ENCODE measurements at places on chromosomes 1 and 21. TPM values are rescaled to one million over a fixed set of nuclear protein-coding genes. Genes with fewer than 3 reads are reported as not detected.

DNA sequence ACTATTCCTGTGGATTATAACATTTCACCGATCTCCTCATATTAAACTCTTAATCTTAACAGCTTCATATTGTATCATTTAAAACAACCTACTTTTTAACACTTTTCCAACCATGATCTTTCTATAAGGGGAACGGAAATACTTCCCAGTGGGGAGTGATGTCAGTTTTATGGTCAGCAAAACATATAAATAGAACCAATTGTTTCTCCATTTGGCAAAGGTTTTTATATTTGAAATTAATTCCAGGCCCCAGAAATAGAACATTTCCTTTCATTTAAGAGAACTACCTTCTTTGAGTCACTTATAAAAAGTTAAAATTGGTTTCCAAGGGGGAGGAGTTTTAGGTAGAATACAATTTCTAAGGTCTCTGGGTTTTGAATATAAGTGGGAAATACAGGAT lies 189.6 kb downstream of the TGFBR3 start:
- peaks cover 11% of the 10 kb centered on the region for H3K4me1 ChIP-seq
- no peak overlapping the region for H3K27ac ChIP-seq
- no peak for DNase-seq
- no peaks in the 10 kb centered on the region for H3K27me3 ChIP-seq
- no peaks in the 10 kb centered on the region for H3K36me3 ChIP-seq

- no peak overlapping the region for H3K4me3 ChIP-seq
- DNase-seq, result no peak
- H3K4me1 ChIP-seq, result no peaks in the 10 kb centered on the region
These were observed 57.8 kb downstream of the EPB41 start for GRCh38 chr1:28971980-28972771.

- no peak for DNase-seq
- peaks cover 14% of the 10 kb centered on the region for H3K4me1 ChIP-seq
- H3K27ac ChIP-seq, result peak overlapping the region; percentile 84
- no peaks in the 10 kb centered on the region for H3K27me3 ChIP-seq
- no peaks in the 10 kb centered on the region for H3K36me3 ChIP-seq
These were observed 3.6 kb upstream of the CAPN2 start for GRCh38 chr1:223708651-223709268.

DNA sequence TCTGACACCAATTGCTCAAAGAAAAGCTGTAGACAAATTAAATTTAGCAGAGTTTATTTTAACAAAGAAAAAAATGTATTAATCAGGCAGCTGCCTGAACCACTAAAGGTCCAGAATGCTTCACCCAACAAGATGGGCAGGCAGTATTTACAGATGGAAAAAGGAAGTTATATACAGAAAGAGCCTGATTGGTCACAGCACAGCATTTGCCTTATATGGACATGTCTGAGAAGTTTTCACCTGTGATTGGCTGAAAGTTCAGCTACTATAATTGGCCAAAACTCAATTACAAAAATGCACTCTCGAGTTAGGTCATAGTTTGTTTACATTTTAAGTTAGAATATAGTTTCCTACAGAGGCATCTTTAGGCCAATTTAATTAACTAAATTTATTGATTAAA lies 15.1 kb upstream of the FMO1 start:
- H3K27ac ChIP-seq, result no peak overlapping the region
- no peak for DNase-seq
- no peaks in the 10 kb centered on the region for H3K4me1 ChIP-seq
- H3K4me3 ChIP-seq, result no peak overlapping the region

DNA sequence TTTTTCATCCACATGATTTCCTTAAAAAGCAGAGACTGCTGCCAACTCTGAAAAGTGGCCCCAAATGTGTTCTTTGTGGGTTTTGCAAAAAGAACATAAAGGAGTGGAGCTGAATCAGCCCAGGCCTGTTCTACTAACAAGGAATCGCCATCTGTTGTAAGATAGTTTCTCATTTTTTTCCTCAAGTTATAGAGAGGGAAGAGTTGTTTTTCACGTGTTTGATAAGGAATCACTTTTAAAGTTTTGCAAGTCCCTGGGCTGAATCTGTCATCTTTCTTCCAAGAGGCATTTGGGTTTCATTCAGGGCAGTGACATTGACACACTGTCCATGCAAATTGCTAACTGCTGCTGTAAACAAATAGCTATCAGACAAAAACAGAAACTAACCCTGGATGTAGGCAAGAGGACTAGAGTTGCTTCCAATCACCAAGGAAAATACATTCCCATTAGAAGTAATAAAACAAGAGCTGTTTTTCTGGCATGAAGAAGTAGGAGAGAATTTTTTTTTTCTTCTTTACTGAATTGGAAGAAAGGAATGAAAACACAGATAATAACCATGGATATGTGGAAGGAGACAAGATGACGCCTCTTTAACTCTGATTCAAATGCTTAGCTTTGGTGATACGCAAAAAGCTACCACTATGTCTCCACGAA lies 58.8 kb upstream of the TBX15 start:
- no peaks in the 10 kb centered on the region for H3K36me3 ChIP-seq
- DNase-seq, result peak; percentile 63
- H3K4me1 ChIP-seq, result no peaks in the 10 kb centered on the region
- no peak overlapping the region for H3K4me3 ChIP-seq
- no peaks in the 10 kb centered on the region for H3K27me3 ChIP-seq
- H3K27ac ChIP-seq, result peak overlapping the region; percentile 62

DNA sequence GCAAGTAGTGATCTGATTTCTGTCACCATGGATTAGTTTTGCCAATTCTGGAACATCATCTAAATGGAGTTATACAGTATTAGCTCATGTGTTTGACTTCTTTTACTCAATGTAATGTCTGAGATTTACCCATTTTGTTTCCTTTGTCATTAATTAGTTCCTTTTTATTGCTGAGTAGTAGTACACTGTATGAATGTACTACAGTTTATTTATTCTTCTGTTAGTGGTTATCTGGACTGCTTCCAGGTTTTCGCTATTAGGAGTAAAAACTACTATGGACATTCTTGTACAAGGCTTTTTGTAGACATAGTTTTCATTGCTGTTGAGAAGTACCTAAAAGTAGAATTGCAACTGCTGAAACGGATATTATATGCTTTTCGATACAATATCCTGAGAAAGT lies 14.1 kb downstream of the SUCO start:
- H3K36me3 ChIP-seq, result no peaks in the 10 kb centered on the region
- H3K4me3 ChIP-seq, result no peak overlapping the region
- no peak overlapping the region for H3K27ac ChIP-seq

DNA sequence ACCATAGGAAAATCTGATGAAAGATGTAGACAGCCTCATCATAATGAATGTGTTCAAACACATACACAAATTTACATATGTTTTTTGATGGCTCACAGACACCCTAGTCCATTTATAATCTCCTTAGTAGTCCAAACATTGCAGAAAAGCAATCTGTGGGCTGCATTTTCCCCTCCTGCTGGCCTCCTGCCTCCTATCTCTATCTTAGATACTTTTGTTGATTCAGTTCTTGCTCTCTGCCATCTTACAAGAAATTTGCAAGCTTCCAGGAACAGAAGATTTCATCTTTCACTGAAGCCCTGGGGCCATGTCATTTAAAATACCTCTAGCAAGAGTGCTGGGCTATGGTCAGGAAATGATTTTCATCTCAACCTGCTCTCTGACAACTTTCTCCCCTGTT lies 50.6 kb downstream of the DUSP10 start:
- DNase-seq, result no peak
- H3K27me3 ChIP-seq, result no peaks in the 10 kb centered on the region
- H3K4me3 ChIP-seq, result no peak overlapping the region

The TDRD10 gene
- 5.0 TPM for total RNA-seq

DNA sequence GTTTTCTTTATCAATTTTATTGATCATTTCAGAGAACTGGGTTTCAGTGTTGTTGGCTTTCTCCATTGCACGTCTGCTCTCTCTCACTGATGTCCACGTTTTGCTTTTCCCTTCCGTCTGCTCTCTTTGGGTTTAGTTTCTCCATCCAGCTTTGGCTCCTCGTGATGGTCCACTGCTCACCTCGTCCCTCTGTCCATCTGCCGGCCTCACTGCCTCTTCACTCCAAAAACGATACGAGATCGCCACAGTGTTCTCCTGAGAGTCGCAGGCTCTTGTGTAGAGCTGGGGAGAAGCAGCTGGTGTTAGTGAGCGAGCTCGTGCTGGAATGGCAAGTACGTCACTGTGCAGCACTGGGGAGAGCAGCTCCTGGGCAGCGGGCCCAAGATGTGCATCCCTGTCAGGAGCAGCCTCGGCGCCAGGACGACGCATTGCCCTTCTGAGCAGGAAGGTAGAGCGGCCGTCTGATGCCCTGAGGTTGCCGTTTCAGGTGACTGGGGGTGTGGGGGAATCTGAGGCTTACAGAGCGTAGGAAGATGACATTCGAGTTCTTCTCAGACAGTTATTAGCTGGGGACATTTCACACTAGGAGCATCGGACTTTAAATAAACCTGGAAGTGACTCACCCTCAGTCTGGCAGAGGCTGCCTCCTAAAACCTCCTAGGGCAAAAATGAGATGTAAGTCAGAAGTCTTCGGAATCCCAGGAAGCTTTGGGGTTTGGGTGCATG lies 31.4 kb upstream of the PCBP3 start:
- H3K27me3 ChIP-seq, result peaks cover 78% of the 10 kb centered on the region
- peak; percentile 28 for DNase-seq
- no peaks in the 10 kb centered on the region for H3K36me3 ChIP-seq

The AMPD1 gene
- 0.79 TPM for total RNA-seq

The SLC9C2 gene
- total RNA-seq, result 0.47 TPM

DNA sequence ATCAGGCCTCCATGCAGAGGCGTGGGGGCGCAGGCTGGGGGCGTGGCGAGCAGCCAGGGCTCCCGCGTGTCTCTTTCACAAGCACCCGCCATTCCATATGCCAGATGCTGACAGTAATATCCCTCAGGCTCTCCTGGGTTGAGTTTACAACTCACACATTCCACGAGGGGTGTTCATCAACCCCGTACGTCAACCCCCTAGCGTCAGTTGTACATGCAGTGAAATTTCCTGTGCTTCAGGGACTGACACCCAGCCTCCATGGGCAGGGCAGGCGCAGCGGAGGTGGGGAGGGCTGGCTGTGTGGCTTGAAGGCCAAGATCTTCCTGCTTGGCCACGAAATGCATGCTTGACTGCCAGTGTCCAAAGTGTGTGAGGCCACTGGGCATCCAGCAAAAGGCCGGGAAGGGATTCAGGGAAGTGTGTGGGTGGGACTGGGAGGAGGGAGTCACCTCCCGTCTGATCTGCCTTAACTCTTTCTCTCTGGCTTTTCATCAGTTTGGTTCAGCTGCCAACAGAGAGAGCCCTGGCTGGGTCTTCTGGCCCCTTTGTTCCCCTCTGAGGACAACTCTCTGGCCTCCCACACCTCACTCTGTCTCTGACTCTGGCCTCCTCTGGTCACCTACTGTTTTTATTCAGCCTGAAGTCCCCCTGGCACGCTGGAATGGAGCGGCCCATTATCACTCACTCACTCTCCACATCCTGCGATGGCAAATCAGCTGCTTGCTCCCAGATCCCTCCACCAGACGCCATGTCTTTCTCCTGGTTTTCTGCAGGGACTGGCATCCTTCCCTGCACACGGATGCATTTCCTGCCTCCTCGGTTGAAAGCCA lies 33.8 kb downstream of the CLIC6 start:
- H3K4me1 ChIP-seq, result no peaks in the 10 kb centered on the region
- H3K27me3 ChIP-seq, result peaks cover 5% of the 10 kb centered on the region
- peak overlapping the region; percentile 18 for H3K27ac ChIP-seq
- H3K4me3 ChIP-seq, result no peak overlapping the region
- DNase-seq, result no peak

DNA sequence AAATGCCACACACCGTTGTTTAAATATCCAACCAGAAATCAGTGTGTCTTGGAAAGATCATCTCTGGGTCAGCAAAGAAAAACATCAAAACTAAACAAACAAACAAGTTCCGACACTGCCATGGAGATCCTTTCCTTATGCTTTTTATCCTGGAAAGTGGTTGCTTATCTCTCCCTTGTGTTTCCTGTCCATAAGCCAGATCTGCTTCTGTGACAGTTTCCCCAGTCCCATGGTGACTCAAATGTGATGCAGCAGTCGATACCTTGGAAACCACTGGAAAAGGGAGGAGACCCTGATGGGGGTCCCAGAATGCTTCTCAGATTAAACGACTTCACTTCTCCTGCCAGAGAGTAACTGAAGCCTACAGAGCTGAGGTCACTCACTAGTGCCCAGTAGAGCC lies 94.7 kb downstream of the DMRTA2 start:
- H3K27me3 ChIP-seq, result no peaks in the 10 kb centered on the region
- DNase-seq, result no peak
- no peaks in the 10 kb centered on the region for H3K36me3 ChIP-seq

The KRTAP19-5 gene
- not detected for total RNA-seq

DNA sequence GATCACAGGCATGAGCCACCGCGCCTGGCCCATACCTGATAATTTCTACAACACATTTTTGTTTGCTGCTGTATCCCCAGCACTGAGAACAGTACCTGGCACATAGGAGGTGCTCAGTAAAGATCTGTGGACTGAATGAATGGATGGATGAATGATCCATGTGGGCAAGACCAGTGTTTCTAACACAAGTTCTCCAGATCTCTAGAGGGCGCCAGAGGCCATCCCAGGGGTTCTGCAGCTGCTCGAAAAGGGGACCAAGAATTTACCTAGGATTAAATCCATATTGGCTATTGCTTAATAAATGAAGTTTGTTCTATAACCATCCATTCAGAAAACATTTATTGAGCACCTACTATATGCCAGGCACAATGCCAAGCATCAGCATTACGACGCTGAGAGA lies 167.7 kb downstream of the ACTL8 start:
- no peak overlapping the region for H3K27ac ChIP-seq
- H3K4me3 ChIP-seq, result no peak overlapping the region
- DNase-seq, result no peak
- no peaks in the 10 kb centered on the region for H3K4me1 ChIP-seq
- H3K27me3 ChIP-seq, result no peaks in the 10 kb centered on the region

The GPR61 gene
- total RNA-seq, result not detected

DNA sequence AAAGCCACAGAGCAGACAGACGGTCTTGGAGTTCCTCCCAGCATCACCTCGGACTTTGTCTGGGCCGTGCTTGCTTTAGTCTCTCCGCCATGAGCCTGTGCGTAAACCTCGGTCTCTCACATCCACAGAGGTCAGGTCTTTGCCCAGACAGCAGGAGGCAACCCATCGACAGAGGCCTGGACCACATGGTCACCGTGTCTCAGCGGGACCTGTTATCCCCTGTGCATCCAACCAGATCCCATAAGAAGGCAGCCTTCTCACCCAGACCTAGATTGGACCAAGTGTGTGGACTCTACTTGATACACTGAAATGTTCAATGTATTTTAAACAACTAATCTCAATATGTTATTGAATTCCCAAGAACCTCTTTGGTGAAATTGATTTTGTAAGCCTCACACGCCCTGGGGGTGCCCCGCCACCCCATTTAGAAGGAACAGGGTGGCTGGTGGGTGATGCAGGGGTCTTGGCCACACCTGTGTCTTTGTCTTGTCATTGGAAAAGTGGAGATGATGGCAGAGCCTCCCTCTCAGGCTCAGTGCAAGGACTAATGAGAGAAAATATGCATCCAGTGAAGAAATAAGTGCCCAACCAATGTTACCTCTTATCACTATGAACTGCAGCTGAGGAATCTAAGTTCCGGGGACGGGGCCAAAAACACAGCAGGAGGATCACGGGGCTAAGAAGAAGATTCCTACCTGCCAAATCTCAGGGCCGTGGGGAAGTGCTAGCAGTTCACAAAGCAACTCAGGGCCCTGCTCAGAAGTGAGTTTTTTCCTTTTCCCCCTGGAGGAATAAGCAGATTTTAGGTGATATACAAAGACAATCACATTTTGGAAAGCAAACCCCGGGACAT lies 101.6 kb upstream of the BACE2 start:
- H3K36me3 ChIP-seq, result no peaks in the 10 kb centered on the region
- DNase-seq, result no peak
- peaks cover 10% of the 10 kb centered on the region for H3K27me3 ChIP-seq
- H3K27ac ChIP-seq, result no peak overlapping the region
- H3K4me3 ChIP-seq, result no peak overlapping the region
- peaks cover 5% of the 10 kb centered on the region for H3K4me1 ChIP-seq

The LCE1A gene
- total RNA-seq, result not detected

The SPATA17 gene
- total RNA-seq, result 1.8 TPM
